Sigmoid colon (tissue), 7 donors: ENCODE measurements at places on chromosomes 16 and 17. TPM values are rescaled to one million over a fixed set of nuclear protein-coding genes. Genes with fewer than 3 reads are reported as not detected.

DNA sequence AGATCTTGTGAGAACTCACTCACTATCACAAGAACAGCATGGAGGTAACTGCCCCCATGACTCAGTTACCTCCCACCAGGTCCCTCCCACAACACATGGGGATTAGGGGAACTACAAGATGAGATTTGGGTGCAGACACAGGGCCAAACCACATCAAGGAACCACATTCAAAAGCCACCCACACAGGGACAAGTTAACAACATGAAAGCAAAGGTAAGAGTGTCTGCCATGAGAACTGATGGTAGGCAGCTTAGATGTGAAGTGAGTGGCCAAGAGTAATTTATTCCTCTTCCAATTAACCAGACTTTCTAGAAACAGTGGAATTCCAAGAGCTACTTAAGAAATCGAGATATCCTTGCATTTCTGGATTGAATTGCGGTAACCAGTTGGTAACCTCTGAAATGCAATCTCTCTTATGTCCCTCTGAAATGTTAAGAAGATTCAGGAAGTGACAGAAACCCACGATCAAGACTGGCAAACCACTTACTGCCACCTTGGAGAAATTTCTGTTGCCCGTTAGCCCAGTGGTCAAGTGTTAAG is 167.4 kb upstream of the CACNG5 start:
- DNase-seq, result no peak

The CSNK1D gene
- total RNA-seq, result 45.1 TPM

- no peak for DNase-seq
Measured at GRCh38 chr16:87657621-87658192, 55.4 kb downstream of the JPH3 start.

DNA sequence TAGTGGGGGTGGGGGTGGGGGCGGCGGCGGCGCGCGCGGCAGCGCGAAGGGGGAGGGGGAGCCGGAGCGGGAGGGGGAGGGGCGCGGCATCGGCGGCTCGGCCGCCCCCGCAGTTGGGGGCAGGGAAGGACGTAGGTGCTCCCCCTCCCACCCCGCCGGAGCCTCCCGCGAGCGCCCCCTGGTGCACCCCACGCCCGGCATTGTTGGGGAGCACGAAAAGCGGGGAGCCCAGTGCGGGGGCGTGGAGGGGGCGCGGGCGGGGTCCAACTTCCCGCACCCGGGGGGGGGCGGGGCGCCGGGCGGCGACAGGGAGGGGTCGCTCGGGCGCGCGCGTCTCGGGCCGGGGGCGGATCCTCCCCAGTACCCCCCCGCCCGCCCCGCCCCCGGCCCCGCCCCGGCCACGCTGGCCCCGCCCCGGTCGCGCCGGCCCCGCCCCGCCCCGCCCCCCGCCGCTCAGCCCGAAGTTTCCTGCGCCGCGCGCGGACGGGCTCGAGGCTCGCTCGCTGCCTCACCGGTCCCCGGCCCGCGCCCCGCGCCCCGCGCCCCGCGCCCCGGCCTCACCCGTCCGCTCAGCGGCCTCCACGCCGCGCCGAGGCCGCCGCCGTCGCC is at the start of gene CACNA1H:
TSS of gene CACNA1H (plus strand) at position 456 of the 609 bp plus-strand sequence. CDS start 632 bp downstream, outside the sequence.
- no peak for DNase-seq

GRCh38 chr16:8377864-8378263 is 212.4 kb downstream of the TMEM114 start:
- DNase-seq, result no peak
